CD4-positive, alpha-beta memory T cell (primary cell): ENCODE measurements at places on chromosomes 2 and 18. TPM values are rescaled to one million over a fixed set of nuclear protein-coding genes. Genes with fewer than 3 reads are reported as not detected.

Gene SH3BP4
- total RNA-seq, result not detected

Gene SRD5A2
- total RNA-seq, result not detected

GRCh38 chr2:27078267-27079194 lies at the start of gene EMILIN1:
Gene EMILIN1, plus strand, starts transcription at chr2:27078615. Its CDS starts 451 bp downstream, at chr2:27079066.
- no peak for DNase-seq

GRCh38 chr2:218357236-218358177 lies 850 bp downstream of the CATIP start:
- no peak for DNase-seq

Gene NDUFB3
- 48.7 TPM for total RNA-seq

- DNase-seq, result no peak
Measured at GRCh38 chr2:154375579-154375931, 322.9 kb upstream of the KCNJ3 start.

DNA sequence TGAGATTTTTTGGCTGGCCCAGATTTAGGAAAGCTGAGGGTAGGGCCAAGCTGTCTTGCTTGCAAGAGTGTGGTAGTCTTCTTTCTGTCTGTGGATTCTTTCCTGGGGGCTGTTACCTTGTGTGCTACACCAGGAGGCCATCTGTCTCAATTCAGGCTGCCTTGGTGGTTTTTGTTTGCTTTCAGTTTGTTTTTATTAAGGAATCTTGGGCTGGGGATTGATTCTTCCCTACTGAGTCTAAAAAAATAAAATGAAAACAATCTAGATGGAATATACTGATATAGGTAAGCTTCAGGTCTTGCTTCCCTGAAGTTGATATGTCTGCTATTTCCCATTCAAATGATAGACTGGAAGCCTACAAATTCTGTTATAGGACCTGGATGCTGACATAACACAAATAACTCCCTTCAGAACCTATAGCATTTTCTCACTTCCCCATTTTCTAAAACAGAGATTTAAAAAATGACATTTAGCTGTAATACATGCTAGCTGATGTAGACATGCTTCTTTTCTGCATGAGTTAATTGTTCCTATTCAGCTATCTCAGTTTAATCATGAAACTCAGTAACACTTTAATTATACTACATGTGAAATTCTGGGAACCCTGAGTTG lies 5.3 kb downstream of the LHCGR start:
- DNase-seq, result no peak
